Aorta (tissue), 5 donors: ENCODE measurements at places on chromosomes 7 and 10.

- H3K27ac ChIP-seq: no peak overlapping the region
- no peak overlapping the region for H3K4me3 ChIP-seq
- DNase-seq: no peak
- no peaks in the 10 kb centered on the region for H3K27me3 ChIP-seq
- no peaks in the 10 kb centered on the region for H3K4me1 ChIP-seq
These were observed 142.9 kb downstream of the THSD7A start for GRCh38 chr7:11689096-11689495.

DNA sequence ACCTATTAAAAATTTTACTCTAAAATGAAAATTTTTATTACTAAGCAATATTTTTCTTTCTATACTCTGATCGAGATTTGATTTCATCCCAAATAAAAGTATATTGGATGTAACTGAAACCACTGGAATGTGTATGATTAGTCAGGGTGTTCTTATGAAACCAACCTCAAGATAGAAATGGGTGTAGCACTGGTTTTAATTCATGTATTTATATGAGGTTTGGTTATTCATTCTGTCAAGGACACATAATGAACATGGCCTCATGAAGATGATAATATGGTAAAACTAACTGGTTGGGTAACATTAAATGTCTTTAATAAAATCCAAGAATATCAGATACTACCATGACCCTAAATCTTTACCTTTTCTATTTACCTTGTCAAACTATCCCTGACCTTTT, 197.7 kb downstream of the SEMA3A start:
- H3K36me3 ChIP-seq: no peaks in the 10 kb centered on the region
- H3K4me1 ChIP-seq: no peaks in the 10 kb centered on the region

DNA sequence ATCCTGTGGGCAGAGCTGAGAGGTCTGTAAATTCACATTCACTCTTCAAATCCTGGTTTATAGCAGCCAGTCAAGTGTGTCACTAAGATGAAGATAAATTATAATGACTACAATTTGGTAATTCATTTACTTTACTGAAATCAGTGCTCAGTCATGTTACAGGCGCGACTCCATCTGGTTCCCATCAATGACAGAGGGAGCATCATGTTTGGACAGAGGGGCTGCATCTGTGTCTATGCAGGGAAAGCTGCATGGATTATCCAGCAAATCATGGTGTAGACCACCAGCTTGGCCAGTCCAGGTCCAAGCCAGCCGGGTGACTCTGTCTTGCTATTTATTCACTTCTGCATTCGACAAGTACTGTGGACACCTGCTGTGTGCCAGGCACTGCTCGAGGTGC, 214.1 kb upstream of the ZNF32 start:
- DNase-seq: no peak
- H3K27ac ChIP-seq: no peak overlapping the region
- H3K4me1 ChIP-seq: peaks cover 4% of the 10 kb centered on the region
- H3K36me3 ChIP-seq: no peaks in the 10 kb centered on the region
- H3K4me3 ChIP-seq: no peak overlapping the region

GRCh38 chr10:8043569-8044306, 10.8 kb upstream of the GATA3 start:
- no peaks in the 10 kb centered on the region for H3K36me3 ChIP-seq
- no peaks in the 10 kb centered on the region for H3K27me3 ChIP-seq
- H3K27ac ChIP-seq: no peak overlapping the region
- H3K4me1 ChIP-seq: no peaks in the 10 kb centered on the region
- DNase-seq: peak; percentile 63
- no peak overlapping the region for H3K4me3 ChIP-seq

DNA sequence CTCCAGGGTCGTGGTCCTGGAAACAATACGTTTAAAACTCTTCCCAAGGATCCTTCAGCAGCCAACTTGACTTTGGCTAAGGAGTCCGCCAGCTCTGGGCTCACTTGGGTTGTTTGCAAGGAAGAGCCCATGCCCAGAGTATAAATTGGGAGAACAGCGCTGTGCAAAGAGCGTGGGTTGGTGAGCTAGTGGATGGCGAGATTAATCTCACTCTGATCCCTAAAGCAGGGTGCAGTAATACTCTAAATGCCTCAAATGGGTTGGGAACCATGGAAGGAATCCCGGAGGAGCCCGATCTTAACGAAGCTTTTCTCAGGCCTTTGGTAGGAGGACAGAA, 495 bp upstream of the SDHAF3 start:
- H3K27me3 ChIP-seq: no peaks in the 10 kb centered on the region
- no peaks in the 10 kb centered on the region for H3K36me3 ChIP-seq
- no peak for DNase-seq
- H3K4me1 ChIP-seq: no peaks in the 10 kb centered on the region
- H3K27ac ChIP-seq: peak overlapping the region; percentile 19
- peak overlapping the region; percentile 4 for H3K4me3 ChIP-seq

GRCh38 chr7:100190048-100190711, 12.5 kb downstream of the STAG3 start:
- no peaks in the 10 kb centered on the region for H3K27me3 ChIP-seq
- no peaks in the 10 kb centered on the region for H3K4me1 ChIP-seq
- no peaks in the 10 kb centered on the region for H3K36me3 ChIP-seq
- no peak for DNase-seq

DNA sequence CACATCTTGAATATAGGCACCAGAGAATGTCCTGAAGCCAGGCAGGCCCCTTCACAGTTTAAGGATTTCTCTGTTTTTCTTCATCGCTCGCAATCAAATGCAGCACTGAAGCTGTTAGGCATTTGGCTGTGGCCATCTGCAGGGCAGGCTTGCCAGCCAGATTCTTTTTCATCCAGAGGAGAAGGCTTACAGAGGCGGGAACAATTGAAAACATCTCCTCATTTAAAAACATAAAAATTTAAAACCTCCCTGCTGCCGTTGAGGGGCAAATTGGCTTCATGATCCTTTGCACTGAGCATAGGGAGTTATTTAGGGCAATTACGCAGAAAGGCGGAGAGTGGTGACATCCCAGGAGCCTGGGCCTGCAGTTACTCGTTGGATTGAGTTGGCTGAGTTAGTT, 500.0 kb downstream of the TYW1 start:
- DNase-seq: no peak
- no peaks in the 10 kb centered on the region for H3K36me3 ChIP-seq
- no peak overlapping the region for H3K27ac ChIP-seq
- no peak overlapping the region for H3K4me3 ChIP-seq

DNA sequence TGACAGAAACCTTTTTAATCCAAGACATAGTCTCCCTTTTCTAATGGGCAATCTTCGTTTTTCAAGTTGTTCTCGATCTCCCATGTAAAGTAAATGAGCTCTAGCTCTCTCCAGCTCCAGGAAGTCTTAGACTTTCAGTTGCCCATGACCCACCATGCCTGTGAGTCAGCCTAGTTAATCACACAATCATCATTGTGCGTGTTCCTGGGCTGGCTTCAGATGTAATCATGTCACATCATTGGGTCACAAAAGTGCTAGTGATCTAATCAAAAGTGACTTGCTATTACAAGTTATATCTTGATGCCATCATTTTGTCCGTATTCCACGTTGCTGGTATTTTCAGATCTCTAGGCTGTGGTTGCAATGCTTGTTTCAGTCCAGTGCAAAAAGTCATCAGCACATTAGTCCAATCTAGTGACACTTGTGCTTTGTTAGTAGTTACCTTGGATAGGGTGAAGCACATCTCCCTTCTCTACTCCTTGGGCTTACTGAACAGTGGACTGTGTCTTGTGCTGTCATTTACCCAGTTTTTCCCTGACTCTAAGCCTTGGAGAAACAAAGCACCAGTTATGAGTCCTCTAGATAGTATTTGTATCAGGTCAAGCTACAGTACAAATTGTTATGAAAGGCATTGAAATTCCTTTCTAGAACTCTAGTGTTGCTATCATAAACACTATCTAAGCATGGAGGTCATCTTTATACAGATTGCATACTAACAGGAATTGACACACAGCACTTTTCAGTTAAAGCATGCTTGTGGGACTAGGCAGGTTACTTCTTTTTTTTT, 316.6 kb downstream of the GFRA1 start:
- no peaks in the 10 kb centered on the region for H3K27me3 ChIP-seq
- DNase-seq: no peak
- H3K4me1 ChIP-seq: no peaks in the 10 kb centered on the region
- no peak overlapping the region for H3K27ac ChIP-seq
- H3K36me3 ChIP-seq: no peaks in the 10 kb centered on the region
- no peak overlapping the region for H3K4me3 ChIP-seq
